ENCODE measurements at places on chromosomes 16 and 17. TPM values are rescaled to one million over a fixed set of nuclear protein-coding genes. Genes with fewer than 3 reads are reported as not detected.

GRCh38 chr17:2058586-2059546 is 4.0 kb downstream of the HIC1 start:
- peak; percentile 86 for DNase-seq

GRCh38 chr16:24298548-24299167 is 42.5 kb downstream of the CACNG3 start:
- DNase-seq: no peak

HOXB3 gene
- polyA plus RNA-seq: 1.3 TPM

DNA sequence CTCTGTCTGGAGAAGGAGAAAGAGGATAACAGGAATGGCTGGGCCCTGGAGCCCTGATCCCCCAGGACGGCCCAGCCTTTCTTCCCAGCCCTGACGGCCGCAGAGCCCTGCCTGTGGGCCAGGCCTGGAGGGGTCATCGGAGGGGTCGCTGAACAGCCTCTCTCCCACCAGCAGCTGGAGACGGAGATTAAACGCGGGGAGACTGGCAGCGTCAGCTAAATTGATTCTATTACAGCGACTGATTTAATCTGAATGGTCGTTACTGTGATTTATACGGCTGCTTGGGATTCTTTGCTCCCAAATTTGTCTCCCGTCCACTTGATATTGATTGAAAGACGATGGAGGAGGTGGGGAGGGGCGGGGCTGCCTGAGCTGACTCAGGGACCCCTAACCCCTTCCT is 7.1 kb upstream of the CDH15 start:
- DNase-seq: no peak

DNA sequence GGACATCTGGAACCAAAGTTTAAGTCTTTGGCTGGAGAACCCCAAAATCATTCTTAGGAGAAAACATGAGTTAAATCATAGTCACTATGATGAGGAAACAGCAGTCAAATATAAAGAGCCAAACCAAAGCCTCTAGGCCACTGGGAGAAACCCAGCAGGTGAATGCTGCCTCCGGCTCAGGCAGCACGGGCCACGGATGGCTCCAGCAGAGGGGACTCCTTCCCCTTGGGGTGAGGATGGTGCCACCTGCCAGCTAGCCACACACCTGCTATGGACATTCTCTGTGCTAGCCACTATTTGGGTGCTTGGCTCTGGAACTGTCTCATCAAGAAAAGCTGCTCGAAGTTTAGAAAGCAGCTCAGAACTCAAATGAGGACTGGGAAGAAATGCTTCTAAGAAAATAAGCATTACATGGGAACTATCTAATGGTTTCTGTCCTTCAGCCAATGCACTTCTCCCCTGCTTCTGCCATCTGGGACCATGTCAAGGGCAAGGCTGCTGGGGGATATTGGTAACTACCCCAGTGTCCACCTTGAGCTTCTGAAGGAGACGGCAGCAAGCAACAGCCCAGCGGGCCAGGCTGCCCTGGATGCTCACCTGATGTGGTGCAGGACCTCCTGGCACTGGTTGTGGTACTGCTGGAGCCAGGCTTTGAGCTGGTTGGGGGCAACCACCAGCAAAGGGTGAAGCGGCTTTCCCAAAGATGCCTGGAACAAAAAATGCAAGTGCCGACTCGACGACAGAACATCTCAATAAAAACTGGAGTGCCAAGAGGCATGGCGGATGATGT is 22.5 kb downstream of the ELAC2 start:
- DNase-seq: no peak

PRSS8 gene
- 8.5 TPM for polyA plus RNA-seq

GRCh38 chr16:74757349-74757748 is 17.3 kb downstream of the FA2H start:
- no peak for DNase-seq

Data from liver (tissue), 10 donors.